ENCODE measurements at places on chromosomes 13 and 19.

- DNase-seq: no peak
These were observed 84.1 kb upstream of the KLF12 start for GRCh38 chr13:74218291-74218690.

- no peak for DNase-seq
These were observed at the start of gene AZU1 for GRCh38 chr19:827710-828321. Gene AZU1, plus strand, starts transcription at chr19:827837. Its CDS starts 10 bp downstream, at chr19:827847.

DNA sequence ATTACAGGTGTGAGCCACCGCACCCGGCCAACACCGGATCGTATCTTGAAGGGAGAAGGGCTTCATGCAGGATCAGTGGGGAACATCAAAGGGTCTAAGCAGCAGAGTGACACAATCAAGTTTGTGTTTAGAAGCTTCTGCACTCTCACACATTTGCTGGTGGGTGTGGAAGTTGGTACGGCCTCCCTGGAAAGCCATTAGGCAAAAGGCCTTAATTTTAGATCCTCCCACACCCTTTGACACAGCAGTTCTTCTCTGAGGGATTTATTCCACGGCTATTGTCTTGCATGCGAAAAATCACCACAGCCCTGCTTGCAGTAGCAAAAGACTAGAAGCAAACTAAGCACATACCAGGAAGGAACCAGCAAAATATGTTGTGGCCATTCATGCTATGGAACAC, 18.3 kb upstream of the SLC1A5 start:
- DNase-seq: no peak

DNA sequence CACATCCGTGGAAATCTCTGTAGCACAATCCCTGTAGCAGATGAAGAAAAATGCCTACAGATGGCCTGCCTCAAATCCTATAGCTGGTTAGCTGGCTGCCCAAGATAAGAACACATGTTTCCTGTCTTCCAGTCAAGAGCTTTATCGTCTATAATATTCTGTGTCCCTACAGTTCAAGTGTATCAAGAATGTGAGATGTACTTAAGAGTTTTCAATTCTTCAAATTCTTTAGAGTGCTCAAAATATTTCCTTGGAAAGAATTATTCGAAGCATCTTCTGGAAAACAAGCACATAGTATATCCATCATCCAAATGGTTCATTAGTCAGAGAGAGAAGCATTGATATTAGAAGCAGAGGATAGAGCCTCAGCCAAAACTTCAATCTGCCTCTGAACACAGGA, 239.8 kb downstream of the COG6 start:
- DNase-seq: no peak

DNA sequence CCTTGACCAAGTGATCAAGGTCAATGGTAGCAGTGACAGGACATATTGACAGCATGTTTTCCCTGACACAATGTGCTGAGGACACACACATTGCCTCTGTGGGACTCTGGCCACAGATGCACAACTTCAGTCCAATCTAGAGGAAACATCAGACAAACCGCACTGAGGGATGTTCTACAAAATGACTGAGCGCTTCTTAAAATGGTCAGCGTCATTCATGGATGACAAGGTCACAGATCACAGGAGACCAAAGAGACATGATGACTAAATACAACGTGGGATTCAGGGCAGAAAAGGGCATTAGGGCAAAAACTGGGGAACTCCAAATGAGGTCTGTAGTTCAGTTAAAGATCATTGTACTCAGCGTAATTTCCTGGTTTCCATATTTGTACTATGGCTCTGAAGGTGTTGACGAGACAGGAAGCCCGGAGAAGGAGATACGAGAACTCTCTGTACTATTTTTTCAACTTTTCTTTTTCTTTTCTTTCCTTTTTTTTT, 20.6 kb downstream of the PBX4 start:
- DNase-seq: no peak

DNA sequence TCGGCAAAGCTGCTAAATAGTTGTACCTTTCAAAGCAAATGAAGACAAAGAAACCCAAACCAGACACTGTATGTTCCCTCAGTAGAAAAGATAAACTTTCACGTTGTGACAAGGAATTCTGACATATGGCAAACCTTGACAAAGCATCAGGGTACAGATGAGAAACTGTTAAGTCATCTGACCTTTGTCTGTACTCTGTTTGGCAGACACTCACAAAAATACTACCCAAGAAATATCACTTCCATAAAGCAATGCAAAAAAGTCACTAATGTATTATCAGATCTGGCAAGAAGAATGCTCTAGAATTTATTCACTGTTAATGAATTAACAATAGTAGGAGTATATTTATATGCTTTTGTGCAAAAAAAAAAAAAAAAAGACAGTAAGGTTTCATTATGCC, 843.7 kb downstream of the DIAPH3 start:
- DNase-seq: no peak

- DNase-seq: no peak
These were observed 135.2 kb downstream of the TSHZ3 start for GRCh38 chr19:31214086-31214485.

GRCh38 chr19:13906521-13906904, 512 bp downstream of the CC2D1A start:
- peak; percentile 15 for DNase-seq

DNA sequence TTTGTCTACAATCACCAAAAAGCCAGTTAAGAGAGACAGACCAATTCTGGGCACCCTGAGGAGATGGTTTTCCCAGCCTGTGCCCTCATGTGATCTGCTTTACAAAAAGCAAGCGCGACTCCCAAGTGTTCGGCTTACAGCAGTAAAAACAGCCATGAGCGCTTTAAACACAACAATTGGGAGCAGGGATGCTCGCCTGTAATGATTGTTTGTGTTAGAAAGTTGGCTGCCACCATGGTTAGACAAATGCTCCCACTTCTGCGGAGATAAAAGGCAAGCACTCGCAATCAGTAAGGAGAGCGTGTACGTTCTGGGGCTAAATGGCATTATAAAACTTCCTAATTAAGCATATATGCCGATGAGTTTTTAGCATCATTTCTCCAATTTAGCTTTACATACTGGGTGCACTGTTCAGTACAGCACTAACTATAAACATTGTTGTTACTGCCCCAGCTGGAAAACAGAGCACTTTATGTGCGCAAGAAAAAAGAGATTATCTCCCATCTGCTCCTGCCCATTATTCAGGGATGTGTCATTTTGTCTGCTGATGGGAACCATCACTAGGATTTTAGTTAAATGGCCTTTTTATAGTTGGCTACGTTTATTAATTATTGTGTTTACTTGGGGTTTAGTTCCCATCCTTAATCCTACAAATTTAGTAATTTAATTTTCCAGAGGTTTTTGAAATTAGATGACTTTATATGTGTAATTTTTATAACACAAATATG, 309.3 kb upstream of the MAB21L1 start:
- DNase-seq: no peak

DNA sequence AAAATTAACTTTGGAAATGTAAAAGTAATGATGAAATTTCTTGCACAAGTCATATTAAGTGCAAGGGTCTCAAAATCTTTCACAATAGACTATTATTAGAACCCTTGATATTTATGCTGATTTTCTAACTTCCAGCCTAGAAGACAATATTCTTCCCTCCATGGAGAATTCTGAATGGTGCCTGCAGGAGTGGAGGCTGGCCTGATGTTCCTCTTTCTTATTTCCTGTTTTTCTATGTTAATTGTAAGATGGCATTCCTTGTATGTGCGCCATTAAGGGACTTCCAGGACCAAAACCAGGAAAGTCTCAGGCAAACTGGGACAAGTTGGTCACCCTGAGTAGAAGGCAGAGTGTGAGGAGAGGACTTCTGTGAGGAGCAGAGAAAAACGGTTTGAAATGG, 294.9 kb downstream of the DLEU7 start:
- DNase-seq: no peak

- no peak for DNase-seq
These were observed 205.5 kb upstream of the SOX21 start for GRCh38 chr13:94917824-94918223.

DNA sequence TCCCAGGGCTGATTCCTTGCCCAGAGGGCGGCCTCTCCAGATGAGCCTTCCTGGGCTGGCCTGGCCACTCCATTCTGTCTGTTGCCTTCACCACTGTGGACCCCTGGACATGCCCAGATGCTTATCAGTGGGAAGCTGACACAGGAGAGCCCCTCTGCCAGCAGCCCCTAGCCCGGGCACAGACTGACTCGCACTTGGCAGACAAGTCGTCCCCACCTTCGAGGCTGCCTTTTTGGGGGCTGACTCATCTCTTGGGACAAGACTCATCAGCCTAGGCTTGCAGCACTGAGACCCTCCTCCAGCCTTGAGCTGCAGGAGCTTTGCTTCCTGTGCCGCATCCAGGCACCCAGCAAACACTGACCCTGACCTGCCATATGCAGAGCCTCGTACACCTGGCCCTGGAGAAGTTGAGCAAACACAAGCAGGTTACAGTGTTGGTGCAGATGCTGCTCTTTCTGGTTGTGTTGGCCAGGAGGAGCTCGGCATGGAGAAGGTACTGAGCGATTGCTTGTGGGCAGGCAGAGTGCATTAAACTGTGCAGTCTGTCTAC, 8.1 kb downstream of the CHST8 start:
- no peak for DNase-seq
